Epithelial cell of proximal tubule (primary cell): ENCODE measurements at places on chromosomes 2 and 18. TPM values are rescaled to one million over a fixed set of nuclear protein-coding genes. Genes with fewer than 3 reads are reported as not detected.

- no peak for DNase-seq
Measured at GRCh38 chr2:30931841-30932407, 124.7 kb upstream of the CAPN13 start.

DNA sequence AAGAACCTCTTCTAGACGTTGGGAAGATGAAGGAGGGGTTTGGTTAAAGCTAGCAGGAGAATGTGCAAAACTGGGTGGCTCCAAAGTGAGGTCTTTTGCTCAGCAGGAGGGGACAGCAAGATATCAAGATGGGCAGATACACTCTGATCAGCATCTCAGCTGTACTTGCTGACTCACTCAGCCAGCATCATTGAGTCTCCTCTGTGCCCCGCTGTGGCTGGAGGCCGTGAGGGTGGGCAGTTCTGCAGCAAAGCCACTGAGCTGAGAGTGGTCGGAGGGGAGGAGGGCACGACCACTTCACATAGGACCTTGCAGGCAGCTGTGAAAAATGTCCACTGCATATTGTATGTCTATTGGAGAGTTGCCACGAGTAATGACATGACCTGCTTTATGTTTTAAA is 152.0 kb downstream of the CAPN13 start:
- DNase-seq = no peak

ABCG5 gene
- not detected in 2 replicates for total RNA-seq

ARHGAP28 gene
- total RNA-seq = 2.2 and 2.3 TPM in 2 replicates

LRRC30 gene
- not detected in 2 replicates for total RNA-seq

GRCh38 chr2:221134718-221135117 is 437.4 kb downstream of the EPHA4 start:
- no peak for DNase-seq

KCNJ3 gene
- 0.12 TPM in 1 of 2 replicates, not detected in the other for total RNA-seq

- no peak for DNase-seq
Measured at GRCh38 chr2:64448041-64448426, 5.9 kb upstream of the LGALSL start.
